ENCODE measurements at places on chromosomes 4 and X.

DNA sequence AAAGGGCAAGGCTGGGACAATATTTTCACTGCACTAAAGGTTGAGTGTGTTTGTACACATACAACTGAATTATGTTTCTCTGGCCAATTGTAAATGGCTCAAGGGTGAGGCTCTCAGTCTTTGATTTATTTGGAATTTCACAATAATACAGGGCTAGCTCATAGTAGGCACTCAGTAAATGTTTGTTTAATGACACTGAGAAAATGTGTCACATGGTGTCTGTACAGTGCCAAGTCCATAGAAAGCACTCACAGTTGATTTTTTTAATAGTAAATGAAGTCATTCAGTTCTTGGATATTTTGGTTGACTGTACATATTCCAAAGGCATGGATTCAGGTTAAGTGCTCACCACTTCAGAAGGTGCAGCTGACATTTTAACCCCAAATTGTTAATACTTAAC is 176.4 kb downstream of the IL1RAPL2 start:
- DNase-seq: no peak

DNA sequence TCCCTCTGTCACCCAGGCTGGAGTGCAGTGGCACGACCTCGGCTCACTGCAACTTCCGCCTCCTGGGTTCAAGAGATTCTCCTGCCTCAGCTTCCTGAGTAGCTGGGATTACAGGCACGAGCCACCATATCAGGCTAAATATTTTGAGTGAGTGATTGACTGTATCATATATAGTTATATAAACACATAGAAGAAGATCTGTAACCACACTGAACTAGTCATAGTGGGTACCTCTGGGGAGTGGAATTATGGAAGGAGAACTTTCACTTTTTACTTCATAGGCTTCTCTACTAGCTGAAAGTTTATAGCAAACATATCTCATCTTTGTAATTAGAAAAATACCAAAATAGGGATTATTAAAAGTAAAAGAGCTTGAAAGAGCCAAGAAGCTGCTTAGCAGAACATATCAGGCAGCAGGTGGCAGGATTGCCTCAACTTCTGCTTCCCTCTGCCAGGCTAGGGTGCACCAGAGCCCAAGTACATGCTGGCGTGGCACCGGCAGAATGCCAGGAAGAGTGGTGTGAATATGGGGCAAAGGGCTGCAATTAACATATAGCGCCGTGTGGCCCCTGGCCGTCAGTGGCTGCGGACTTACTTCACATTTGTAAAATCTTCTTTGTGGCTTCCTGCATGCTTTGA is 39.5 kb upstream of the CD40LG start:
- DNase-seq: peak; percentile 25

- DNase-seq: no peak
Observed at GRCh38 chrX:1449036-1449822, 3.5 kb downstream of the ASMTL start.

- no peak for DNase-seq
Observed at GRCh38 chr4:181536811-181537434, 706.3 kb upstream of the TENM3 start.

GRCh38 chrX:21770631-21771321 is 12.9 kb upstream of the SMPX start:
- DNase-seq: no peak

- DNase-seq: no peak
Observed at GRCh38 chr4:109025471-109026076, 262.7 kb upstream of the ETNPPL start.

DNA sequence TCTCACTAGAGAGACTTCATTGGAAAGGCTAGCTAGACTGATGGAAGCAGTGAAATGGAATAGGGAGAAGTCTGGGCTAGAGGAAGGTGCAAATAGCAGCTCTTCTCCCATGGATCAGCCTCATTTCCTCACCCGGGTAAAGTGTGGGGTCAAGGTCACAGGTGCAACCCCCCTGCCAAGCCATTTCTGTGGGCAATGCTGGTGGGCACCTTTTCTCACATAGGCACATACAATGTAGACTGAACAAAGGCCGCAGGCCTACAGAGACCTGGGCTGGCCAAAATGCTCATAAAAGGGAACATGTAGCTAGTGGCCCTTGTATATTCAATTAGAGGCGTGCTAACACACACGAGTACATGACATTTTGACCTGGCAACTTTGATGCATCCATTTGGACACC is 71.5 kb upstream of the EFNB1 start:
- DNase-seq: no peak

DNA sequence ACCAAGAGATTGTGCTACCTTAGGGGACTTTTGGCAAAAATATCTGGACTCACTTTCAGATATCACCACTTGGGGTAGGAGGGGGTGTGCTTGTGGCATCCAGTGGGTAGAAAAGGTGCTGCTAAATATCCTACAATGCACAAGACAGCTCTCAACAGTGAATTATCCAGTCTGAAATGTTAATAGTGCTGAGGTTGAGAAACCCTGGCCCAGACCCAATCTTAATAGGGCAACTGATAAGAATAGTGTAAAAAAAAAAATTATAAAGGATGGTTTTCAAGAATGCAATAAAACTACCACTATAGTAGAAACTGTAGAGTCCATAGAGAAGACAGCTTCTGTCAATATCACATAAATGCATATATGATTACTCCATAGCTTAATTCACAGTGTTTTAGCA is 185.5 kb downstream of the ZNF330 start:
- no peak for DNase-seq

DNA sequence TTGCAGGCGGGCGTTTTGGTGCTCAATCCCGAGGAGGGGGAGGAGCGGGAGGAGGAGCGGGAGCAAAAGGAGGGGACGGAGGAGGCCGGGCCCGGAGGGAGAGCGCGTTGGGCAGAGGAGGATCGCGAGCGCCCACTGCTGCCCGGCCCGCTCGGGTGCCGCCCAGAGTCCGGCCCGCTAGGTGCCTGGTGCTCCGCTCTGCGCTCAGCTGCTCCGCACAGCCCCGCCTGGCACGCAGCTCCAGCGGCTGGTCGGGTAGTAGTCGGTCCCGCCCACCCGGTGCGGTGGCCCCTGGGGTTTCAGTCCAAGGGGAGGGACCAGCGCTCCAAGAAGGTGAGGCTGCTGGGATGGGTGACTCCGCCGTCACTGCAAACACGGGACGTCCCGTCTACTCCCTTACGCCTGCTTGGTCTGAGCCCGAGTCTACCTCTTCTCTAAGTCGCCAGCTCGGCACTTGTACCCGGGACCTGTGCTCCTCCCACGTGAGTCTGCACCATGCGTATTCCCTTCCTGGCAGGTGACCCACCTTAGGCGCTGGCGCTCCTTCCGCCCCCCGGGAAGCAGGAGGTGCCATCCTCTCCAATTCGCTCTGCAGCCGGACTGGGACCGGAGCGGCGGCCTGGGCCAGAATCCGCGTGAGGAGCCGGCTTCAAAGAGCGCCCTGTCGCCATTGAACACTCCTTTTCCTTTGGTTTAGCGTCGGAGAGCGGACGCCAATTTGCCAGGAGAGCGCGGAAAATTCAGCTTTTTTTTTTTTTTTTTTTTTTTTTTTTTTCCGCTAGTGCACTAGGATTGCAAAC is 405 bp upstream of the HS3ST1 start:
- no peak for DNase-seq

DNA sequence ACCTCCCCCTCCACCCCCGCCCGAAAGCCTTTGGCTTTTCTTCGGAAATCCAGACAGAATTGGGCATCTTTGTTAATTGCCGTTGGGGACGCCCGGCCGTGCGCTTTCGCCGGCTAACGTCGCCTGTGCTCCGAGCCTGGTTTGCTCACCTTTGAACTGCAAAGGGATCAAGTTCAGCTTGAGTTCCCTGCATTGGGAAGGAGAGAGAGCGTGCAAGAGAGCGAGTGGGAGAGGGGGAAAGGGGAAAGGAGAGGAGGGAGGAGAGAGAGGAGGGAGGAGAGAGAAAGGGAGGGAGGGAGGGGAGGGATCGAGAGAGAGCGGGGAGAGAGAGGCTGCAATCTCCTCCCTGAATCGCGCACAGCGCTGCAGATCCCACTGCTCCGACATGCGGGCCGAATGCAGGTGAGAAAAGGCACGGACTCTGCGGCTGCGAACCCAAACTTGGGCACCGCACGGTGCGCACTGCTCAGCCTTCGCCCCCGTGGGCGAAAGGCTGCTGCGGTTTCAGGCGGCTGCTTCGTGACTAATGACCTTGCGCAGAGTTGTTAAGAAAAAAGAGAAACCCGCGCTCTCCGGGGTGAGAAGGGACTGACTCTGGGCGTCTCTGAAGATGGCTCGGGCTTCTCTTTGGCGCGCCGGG is at the start of gene PCDH7:
PCDH7 (plus strand) TSS at position 349 of the 640 bp plus-strand sequence. CDS start 1,054 bp downstream, outside the sequence.
- DNase-seq: no peak

GRCh38 chrX:113962343-113962742 is 621.5 kb upstream of the HTR2C start:
- no peak for DNase-seq

- no peak for DNase-seq
Observed at GRCh38 chr4:2756691-2757350, 685 bp upstream of the TNIP2 start.

- DNase-seq: no peak
Observed at GRCh38 chr4:165604181-165604580, 225.4 kb downstream of the CPE start.

DNA sequence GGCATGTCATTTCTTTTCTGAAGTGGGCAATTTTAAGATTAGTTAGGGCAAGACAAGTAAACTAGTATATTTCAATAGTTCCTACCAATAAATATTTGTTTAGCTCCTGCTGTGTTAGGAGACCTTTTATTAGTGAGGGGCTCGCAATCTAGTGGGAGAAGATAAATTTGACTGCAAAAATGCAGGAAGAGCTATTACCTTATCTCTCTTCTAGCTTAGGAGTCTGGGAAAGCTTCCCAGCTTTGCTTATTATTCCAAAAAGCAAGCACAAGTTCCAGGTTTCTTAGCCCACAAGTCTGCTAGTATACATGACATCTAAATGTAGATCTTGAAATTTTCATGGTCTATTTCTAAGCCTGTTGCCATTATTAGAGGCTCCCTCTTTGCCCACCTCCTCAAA is 191.1 kb downstream of the GC start:
- no peak for DNase-seq

GRCh38 chr4:94262163-94263016 is 54.7 kb downstream of the SMARCAD1 start:
- DNase-seq: no peak

- DNase-seq: no peak
Observed at GRCh38 chrX:108704839-108705238, 31.5 kb downstream of the IRS4 start.

- no peak for DNase-seq
Observed at GRCh38 chr4:88522702-88523324, 763 bp downstream of the PYURF start.

Data from T-helper 22 cell (primary cell).